ENCODE measurements at places on chromosomes 7 and 10.

- no peak for DNase-seq
Observed at GRCh38 chr7:91267171-91267955, 3.1 kb downstream of the FZD1 start.

DNA sequence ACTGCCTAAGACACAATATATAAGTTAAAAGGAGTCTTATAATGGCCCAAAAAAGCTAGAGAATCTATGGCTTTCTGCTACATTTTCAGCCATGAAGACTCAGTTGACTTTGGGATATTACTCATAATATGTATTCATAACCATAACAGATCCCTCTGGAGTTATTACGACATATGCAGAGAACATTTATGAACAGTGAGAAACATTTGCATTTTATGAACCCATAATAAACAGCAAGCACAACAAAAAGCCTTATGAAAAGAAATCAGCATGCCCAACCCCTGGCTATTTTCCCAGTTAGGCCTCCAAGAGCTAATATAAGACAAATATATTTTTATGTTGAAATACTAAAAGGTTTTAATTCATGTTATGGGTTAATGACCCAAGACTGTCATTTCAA, 52.4 kb downstream of the ARMH3 start:
- no peak for DNase-seq

- no peak for DNase-seq
Observed at GRCh38 chr10:79224263-79224949, 122.9 kb upstream of the PPIF start.

DNA sequence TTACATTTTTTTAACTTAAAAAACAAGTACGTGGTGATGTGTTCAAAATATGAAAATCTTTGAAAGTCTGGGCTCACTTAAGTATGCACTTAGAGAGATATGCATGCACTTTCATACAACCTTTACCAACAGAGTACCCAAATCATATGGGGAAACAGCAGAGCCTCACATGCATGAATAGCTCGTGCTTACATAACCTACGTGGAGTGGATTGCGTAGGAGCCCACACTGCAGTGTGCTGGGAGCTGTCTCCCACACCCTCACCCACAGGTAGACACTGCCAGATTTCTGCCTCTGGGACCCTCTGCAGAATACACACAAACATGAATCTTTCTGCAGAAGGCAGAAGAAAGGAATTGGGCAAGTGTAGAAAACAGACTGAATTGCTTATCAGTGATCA, 581 bp downstream of the CLCN1 start:
- DNase-seq = no peak

DNA sequence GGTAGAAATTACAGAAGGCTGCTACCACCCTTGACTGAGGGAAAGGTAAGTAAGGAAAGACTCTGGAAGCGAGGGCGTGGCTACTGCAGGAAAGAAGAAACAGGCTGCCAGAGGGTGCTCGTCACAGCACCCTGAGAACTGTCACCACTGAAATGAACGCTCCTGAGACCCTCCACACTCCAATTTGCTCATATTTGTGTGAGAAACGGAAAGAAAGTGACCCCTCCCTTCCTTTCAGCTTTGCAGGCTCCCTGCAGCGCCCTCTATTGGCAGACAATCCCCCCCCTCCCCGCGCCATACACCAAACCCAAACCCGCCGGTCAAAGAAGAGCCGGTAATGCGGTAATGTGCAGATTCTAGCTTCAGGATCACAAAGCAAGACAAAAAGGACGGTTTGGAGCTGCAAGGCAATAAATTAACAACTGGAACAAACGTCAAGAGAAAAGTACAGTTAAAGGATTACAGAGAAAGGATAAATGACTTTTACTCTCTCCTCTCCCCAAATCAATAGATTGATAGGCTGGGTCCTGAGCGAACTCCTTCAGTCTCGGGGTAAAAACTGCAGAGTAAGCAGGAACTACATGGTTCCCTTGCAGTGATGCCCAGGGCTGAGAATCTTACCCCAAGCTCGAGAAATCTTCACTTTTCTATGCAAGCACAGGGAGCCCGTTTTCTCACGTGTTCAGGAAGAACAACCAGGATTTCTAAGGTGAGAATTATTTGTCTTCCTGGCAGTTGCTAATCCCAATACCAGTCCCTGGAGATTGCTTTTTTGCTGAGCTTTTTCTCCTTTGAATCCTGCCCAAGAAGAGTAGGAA, 47.6 kb downstream of the STEAP1B start:
- peak; percentile 75 for DNase-seq

GRCh38 chr7:32937344-32938174, 19.7 kb upstream of the FKBP9 start:
- no peak for DNase-seq

DNA sequence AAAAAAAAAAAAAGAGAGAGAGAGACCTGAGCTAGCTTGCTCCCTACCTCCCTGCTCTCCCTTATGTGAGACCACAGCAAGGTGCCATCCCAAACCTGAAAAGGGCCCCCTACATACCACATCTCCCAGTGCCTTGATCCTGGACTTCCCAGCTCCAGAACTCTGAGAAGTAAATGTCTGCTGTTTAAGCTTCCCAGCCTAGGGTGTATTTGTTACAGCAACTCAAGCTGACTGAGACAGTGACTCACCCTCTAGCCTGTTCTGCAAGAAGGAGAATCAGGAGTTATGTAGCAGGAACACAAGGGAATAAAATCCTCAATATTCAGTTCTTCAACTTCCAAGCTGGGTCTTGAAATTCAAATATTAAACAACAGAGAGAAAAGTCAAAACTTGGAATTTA, 52.1 kb upstream of the TMEM72 start:
- no peak for DNase-seq

DNA sequence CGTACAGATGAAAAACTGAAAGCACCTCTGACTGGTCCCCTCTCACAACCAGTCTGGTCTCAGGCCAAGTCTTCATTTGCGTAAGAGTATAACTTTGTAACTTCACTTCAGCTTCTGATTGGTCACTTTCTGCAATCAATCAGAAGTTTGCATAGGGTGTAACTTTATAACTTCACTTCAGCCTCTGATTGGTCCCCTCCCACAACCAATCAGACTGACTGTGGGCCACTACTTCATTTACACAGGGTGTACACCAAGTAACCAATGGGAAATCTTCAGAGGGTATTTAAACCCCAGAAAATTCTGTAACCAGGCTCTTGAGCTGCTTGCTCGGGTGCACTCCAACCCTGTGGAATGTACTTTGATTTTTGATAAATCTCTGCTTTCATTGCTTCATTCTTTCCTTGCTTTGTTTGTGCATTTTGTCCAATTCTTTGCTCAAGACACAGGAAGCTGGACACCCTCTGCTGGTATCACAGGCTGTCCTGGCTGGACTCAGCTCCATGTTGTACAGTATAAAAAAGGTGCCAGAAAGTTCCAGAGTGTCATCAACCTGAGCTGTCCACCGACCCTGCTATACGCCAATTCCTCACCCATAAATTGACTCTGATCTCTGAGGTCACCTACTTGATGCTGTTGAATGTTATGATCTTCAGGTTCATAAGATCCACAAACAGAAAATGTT, 74.5 kb downstream of the COBL start:
- no peak for DNase-seq

DNA sequence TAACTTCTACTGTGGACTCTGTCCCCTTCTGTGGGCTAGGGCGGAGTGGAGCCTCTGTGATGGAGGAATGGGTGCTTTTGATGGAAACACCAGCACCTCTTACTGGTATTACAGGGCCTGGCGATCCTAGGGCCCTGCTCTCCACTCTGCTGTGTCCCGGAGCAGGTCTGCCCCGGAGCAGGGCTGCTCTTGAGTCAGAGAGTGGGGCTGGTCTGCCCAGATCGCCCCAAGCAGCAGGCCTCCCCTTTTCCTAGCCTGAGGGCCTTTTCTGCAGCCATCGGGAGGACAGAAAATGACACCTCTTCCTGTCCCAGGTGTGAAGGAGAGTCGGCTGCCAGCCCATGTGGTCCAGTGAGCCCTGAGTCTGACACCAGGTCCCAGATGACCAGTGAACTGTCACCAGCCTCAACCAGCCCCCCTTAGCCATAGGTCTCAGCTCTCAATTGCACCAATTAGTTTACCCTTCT, 1.4 kb downstream of the ZNF282 start:
- DNase-seq = peak; percentile 33

GRCh38 chr7:24587853-24588252, 14.6 kb downstream of the PALS2 start:
- peak; percentile 68 for DNase-seq

- DNase-seq = peak; percentile 70
Observed at GRCh38 chr10:10959666-10960065, 58.0 kb upstream of the CELF2 start.

DNA sequence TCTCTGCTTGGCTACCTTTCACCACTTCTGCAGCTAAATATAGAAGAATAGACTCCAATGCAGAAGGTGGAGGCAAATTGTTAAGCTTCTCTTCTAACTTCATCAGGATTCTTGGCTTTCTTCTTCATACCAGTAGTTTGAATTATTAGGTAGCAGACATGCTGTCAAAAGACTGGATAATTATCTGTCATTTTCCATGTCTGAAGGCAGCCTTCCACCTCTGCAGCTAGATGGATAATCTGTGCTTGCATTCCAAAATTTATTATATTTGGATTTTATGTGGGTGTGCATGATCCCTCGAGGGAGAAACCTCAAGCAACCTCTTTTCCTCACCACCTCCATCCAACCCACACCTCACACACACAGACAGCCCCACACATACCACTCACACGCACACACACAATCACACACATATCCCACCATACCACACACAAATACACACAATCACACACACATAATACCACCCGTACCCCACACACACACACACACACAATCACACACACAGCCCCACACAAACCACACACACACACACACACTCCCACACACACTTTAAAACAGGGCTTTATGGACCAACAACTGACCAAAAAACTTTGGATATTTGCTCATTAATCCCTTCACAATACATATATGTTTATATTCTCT, 145.0 kb downstream of the C7orf25 start:
- DNase-seq = no peak

- DNase-seq = no peak
Observed at GRCh38 chr7:111006040-111006439, 84.9 kb upstream of the LRRN3 start.

- no peak for DNase-seq
Observed at GRCh38 chr10:33082373-33082895, 124.4 kb upstream of the ITGB1 start.

DNA sequence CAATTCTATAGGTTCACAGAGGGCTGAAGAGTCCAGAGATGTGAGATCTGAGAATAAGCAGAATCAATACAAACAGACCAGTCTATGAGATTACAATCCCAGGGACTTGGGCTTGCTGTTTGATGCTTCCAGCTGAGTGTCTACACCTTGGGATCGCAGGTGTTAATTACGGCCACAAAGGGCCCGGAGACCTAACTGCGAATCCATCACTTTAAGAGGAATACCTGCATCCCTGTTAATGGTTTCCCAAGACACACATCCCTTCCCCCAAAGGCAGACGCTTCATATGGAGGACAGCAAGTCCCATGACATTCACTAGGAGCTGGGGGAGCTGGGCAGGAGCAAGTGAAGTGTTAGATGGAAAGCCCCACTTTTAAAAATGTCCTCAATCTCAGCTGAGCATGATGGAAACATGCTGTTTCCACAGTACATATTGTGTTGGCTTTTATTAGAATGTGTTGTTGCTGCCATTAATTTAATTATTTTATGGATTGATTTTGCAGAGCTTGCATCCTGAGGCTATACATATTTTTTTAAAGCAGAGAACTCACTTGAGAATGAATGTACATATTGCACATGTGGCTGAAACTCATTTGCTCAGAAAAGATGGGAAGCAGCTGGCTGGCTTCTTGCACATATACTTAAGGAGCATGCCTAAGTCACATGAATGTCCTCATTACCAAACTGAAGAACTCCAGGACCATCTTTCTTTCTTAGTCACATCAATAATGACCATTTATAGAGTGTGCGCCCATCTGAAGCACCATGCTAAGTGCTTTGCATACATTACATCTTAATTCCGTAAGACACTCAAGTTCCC, 151.3 kb downstream of the NEBL start:
- DNase-seq = no peak

DNA sequence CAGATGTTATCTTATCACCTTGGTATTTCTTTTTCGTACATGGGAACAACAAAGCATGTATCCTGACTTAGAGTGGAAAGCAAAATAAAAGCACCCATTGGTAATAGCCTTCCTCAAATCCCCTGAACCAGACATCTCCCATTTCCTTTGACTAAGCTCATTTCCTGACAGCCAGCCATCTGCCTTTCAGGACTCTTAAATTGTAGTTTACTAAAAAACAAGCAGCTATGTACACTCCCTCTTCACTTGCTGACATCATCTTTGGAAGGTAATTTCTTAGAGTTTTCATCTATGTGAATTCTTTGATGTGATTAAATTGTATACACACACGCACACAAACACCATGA, 40.7 kb downstream of the ARL4A start:
- DNase-seq = no peak

- no peak for DNase-seq
Observed at GRCh38 chr10:50917486-50917885, 32.1 kb upstream of the A1CF start.
